Karpas-422 (cell line): ENCODE measurements at places on chromosomes 6 and 20. TPM values are rescaled to one million over a fixed set of nuclear protein-coding genes. Genes with fewer than 3 reads are reported as not detected.

- no peak for DNase-seq
- no peaks in the 10 kb centered on the region for H3K36me3 ChIP-seq
- no peak overlapping the region for H3K4me3 ChIP-seq
Measured at GRCh38 chr6:133701633-133702331, 187.1 kb upstream of the TCF21 start.

DNA sequence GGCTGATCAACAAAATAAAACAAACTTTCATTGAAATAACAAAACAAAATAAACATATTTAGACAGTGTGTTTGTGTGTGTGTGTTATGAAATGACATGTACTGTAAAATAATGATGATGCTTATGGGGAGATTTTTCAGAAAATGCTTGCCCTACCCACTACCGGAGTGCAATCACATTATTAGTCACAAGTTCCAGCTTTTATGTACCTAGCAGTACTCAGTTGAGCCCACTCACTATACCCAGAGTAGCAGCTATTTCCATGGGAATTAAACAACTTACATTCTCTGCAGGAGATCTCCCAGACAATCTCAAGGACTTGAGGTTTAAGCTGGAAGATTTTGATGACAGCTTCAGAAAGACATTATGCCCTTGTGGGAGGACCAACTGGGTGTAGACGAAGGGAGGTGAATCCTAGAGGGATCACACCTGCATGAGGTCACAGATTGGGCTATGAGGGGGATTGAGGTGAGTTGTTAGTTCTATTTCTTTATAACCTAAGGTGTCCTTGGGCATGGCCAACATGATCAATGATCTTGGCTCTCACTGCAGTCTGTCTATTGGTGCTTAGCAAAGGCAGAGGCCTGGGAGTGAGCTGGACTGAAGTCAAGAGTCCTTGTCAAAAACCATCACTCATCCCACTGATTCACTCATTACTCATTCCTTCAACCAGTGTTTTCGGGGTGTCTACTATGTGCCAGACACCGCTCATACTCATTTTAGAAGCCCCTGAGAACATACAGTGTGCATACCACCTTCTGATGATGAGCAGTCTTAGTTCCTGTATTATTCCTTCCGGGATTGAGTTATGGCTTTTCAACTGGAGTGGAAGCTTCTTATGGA lies 6.7 kb upstream of the CLIC5 start:
- DNase-seq: no peak
- no peak overlapping the region for H3K4me3 ChIP-seq
- no peaks in the 10 kb centered on the region; the same call in 1 of the 2 replicates for H3K4me1 ChIP-seq
- H3K36me3 ChIP-seq: no peaks in the 10 kb centered on the region

DNA sequence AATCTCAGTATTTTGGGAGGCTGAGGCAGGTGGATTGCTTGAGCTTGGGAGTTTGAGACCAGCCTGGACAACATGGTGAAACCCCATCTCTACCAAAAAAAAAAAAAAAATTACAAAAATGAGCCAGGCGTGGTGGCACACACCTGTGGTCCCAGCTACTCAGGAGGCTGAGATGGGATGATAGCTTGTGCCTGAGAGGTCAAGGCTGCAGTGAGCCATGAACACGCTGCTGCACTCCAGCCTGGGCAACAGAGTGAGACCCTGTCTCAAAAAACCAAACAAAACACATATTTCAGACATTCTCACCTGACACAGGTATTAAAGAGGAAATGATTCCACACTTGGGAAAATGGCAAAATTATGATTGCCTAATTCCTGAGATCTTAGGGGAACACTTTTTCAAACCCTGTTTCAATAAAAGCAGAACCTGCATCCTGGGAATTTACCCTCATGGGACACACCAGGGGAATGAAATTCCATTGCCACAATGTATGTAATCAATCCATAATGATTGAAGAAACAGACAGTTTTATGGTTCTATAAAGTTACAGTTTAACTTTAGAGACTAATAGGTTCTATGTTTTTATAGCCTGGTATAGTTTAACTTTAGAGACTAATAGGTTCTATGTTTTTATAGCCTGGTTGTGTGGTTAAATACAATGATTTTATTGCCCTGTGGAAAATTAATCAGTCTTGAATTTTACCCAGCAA lies 29.6 kb upstream of the DNAAF9 start:
- no peak overlapping the region for H3K4me3 ChIP-seq
- no peaks in the 10 kb centered on the region for H3K4me1 ChIP-seq
- no peak for DNase-seq
- H3K27me3 ChIP-seq: no peaks in the 10 kb centered on the region
- no peak overlapping the region for H3K27ac ChIP-seq
- no peaks in the 10 kb centered on the region for H3K36me3 ChIP-seq

SGK2 gene
- 0.43 TPM in 1 of 2 replicates, not detected in the other for total RNA-seq
